ENCODE measurements at places on chromosomes 6 and 20.
A peak's percentile ranks its signal among the peaks of the same experiment; 100 is the strongest.

GRCh38 chr6:35736253-35736894 is 458 bp upstream of the ARMC12 start:
- peak; percentile 76 for DNase-seq

DNA sequence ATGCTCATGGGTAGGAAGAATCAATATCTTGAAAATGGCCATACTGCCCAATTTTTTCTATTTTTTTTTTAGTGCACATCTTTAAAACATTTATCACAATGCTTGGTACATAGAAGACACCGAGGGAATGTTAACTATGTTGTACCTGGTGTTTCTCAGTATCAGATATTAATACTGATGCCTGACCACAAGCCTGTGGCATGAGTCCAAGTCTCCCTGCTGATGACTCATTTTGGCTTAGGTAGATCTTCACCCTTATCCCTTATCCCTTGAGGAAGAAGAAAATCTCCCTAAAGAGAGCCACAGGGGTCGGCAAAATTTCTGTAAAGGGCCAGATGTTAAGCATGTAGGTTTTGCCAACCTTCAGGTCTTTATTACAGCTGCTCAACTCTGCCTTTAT is 14.5 kb downstream of the CD109 start:
- no peak for DNase-seq

DNA sequence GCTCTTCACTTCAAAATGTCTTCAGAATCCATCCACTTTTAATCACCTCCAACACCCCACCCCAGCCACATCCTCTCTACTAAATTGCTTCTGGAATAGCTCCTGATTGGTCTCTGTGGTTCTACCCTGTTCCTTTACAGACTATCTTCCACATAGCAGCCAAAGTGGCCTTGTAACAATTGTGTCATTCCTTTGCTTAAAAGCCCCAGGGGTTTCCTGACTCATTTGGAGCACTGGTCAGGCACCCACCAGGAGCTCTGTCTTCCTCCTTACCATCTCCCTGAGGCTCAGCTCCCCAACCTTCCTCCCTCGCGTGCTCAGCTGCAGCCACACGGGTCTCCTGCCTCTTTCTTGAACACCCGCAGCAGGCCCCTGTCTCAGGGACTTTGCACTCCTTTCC is 126.8 kb downstream of the HIVEP1 start:
- no peak for DNase-seq

- no peak for DNase-seq
Observed at GRCh38 chr20:13684566-13685222, 46.0 kb upstream of the TASP1 start.

DNA sequence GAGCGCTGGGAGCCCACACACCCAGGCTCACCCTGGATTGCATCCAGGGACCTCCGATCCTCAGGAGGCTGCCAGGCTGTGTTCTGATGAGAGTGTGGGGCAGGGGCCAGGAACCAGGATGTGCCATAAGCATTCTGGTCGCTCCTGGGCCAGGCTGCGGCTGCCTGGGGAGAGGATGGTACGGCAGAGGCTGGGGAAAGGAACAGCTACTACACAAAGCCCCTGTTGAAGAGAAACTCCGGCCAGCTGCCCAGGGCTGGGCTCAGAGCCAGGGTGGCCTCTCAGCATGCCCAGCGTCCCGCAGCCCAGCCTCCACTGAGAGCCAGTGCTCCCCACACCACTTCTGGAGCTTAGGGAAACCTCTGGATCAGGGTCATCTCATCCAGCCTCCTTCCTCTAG is 21.7 kb upstream of the OCSTAMP start:
- no peak for DNase-seq

DNA sequence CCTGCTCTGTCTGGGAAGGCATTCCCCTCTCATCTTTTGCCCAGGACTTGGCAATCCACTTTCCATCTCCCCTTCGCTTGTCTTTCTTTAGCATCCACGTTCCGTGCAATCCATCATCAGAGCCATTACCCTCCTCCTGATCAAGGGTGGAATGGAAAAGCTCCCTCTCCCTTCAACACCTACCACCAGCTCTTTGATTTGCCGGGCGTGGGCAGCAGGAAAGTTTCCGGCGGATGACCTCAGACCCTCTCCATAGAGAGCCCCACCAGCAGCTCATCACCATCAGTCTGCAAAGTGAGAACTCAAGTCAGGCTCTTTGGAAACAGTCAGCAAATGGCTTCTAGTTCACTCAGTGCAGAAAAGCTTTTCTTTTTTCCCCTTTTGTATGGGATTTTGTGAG is 76.2 kb downstream of the TSHZ2 start:
- DNase-seq: no peak

GRCh38 chr20:7029019-7029418 is 261.5 kb downstream of the BMP2 start:
- no peak for DNase-seq

GRCh38 chr6:123632641-123633040 is 4.1 kb downstream of the TRDN start:
- DNase-seq: no peak

DNA sequence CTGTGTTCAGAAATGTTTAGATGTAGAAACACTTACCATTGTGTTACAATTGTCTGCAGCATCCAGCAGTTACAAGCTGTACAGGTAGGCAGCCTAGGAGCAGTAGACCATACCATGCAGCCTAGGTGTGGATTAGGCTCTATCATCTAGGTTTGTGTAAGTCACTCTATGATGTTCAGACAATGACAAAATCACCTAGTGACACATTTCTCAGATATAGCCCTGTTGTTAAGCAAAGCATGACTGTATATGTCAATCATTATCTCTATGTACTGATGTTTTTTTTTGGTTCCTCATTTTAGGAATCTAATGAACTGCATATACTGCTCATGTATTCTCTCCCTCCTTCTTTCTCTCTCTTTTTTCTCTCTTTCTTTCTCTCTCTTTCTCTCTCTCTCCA is 22.2 kb downstream of the CST8 start:
- DNase-seq: no peak

DNA sequence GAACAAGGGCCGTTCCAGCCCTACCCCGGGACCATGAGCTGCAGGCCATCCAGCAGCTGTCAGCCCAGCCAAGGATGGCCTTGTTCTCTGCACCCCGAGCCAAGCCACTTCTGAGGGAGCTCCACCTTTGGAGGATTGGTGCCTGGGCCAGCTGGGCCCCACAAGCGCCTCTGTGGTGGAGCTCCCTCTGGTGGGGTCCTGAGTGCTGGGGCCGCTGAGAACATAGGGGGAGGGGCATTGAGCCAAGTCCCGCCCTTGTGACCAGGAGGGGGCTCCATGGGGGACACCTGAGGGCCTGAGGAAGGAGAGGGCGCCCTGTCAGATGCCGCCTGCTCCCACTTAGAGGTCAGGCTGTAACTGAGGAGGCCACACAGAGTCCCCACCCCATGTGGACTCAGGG is 43.2 kb downstream of the YTHDF1 start:
- no peak for DNase-seq

DNA sequence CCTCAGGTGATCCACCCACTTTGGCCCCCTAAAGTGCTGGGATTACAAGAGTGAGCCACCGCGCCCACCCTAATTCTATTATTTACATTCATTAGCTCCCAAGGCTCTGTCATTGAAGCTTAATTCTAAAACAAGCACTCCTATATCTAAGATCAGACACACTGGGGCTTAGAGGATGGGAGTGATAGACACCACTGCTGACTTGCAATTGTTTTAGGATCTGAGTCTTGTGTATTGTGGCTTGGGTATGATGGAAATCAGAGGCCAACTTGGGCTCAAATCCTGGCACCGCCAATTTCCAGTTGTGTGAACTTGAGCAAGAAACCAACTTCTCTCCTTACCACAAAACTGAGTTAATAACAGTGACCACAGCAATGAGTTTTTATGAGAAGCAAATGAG is 34.7 kb downstream of the MTRES1 start:
- no peak for DNase-seq

DNA sequence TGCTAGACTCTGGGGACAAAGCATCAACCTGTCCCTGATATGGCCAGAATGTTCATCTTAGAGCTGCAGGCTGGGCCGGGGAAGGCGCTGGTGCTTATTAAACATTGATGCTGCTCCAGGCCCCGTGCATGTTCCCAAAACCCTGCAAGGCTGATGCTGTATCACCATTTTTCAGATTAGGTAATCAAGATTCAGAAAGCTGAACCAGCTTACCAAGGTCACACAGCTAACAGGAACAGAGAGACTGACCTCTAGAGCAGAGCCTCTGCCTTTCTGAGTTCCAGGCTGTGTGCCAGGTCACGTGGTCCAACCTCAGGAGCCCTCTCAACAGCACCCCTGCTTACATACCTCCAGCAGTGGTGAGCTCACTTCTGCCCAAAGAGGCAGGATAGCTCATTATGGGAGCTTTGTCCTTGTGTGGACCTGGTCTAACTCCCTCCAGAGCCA is 16.1 kb upstream of the VSTM2L start:
- DNase-seq: no peak

- DNase-seq: no peak
Observed at GRCh38 chr6:106126482-106126881, 40.3 kb downstream of the PRDM1 start.

- DNase-seq: no peak
Observed at GRCh38 chr6:12354499-12354898, 64.3 kb downstream of the EDN1 start.

- no peak for DNase-seq
Observed at GRCh38 chr6:130434174-130434873, 68.5 kb downstream of the TMEM200A start.

DNA sequence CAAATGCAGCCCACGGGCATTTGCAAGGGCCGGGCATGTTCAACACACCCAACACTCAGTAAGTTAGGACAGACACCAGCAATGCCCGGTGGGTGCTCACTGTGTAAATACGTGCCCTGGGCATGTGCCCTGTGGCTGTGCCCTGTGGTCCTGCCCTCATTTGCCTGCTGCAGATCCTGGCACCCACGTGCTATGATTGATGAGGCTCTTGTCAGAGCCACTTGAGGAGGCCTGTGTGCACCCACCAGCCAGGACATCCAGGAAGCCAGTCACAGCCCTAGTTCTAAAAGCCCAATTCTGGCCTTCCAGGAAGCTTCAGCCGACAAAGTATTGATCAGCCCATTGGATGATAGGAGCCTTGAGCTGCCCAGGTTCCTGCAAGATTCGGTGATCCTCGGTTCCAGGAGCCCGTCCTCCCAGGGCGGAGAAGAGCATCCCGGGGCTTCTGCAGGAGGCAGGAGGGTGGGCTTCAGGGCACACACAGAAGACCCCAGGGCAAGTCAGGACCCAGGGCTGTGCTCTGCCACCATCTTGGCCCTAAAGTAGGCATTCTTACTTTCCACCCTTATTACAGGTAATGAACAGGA is 223.9 kb downstream of the PREX1 start:
- no peak for DNase-seq

DNA sequence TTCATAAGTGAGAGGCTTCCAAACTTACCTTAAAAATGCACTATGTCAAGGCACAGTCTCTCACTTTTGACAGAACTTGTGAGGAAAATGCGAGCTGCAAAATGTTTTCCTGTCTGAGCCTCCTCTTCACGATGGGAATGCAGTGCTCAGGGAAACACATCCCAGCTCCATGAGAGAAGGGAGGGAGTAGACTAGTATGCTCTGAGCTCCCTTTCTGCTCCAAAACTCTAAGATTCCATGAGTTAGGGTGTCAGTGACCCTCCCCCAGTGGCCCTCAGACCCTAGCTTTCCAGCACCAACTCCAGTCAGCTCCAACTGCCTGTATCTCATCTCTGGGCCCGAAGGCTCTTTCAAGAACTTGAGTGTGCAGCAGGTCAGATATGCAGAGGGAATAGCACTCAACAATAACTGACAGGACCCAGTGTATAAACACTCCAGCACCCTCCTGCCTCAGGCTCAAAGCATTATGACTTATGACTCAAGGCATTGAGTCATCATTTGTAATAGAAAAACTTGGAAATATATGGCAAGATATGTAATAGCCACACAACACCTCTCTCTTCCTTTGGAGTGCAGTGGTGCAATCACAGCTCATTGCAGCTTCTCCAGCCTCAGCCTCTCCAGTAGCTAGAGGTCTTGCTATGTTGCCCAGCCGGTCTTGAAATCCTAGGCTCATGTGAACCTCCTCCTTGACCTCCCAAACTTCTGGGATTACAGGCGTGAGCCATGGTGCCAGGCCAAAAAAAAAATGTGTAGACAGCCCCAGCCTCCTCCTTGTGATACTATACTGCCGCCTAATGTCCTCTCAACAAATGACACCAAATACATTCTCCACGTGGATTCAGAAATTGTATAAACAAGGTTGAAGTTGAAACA is 16.7 kb upstream of the ENTPD6 start:
- DNase-seq: no peak

- no peak for DNase-seq
Observed at GRCh38 chr20:34755367-34755766, 51.2 kb downstream of the TP53INP2 start.

DNA sequence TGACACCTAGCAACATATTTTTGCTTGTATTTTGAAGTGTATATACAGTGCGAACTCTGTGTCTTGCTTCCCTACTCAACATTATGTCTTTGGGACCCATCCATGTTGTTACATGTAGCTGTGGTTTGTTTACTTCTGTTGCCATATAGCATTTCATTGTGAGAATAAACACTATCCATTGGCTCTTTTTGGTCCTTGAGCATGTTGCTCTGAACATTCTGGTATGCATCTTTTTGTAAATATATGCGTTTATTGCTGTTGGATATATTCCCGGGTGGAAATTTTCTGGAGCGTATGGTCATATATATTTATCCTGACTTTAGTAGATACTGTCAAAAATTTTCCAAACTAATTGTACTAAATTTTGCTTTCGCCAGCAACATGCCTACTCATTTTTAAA is 222.5 kb upstream of the SPTLC3 start:
- DNase-seq: no peak

- no peak for DNase-seq
Observed at GRCh38 chr20:23515250-23515939, 24.5 kb downstream of the CST8 start.

DNA sequence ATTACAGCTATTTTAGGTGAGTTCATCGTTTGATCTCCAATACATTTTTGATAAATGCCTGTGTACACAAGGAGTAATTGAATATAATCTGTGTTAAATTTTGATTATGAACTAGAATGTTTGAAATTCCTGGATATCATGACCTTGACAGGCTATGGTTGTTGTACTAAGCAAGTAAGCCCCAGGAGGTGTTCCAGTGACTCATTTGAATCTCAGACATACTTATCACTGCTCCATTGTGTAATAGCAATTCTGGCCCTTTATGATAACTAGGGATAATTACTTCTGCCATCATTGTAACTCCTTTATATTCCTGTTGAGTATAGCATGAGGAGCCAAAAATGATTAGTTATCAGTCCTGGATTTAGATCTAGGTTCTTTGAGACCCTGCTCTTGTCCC is 1424.6 kb upstream of the ADGRB3 start:
- no peak for DNase-seq
